ENCODE measurements at places on chromosomes 6 and 20.

DNA sequence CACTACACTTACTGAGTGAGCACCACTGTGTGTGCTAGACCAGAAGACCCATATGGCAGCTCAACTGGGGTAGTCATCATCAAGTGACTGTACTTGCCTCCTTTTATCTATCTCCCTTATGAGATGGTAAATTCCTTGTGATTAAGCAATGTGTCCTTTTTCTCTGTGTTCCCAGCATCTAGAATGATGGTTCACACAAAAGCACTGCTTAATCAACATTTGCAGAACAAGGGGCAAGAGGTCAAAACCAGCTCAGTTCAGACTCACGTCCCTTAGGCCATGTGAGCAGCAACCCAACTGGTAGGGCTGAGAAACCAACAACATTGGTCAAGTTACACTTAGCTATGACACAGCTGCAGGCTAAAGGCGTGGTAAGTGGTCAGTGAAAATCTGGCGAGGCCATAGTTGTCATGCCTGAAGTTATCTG is 10.0 kb downstream of the TRAM2 start:
- no peak for DNase-seq

GRCh38 chr20:10719740-10720385 is 46.1 kb upstream of the JAG1 start:
- DNase-seq, result no peak

- DNase-seq, result no peak
These were observed 216.1 kb downstream of the FOXA2 start for GRCh38 chr20:22368235-22368634.

DNA sequence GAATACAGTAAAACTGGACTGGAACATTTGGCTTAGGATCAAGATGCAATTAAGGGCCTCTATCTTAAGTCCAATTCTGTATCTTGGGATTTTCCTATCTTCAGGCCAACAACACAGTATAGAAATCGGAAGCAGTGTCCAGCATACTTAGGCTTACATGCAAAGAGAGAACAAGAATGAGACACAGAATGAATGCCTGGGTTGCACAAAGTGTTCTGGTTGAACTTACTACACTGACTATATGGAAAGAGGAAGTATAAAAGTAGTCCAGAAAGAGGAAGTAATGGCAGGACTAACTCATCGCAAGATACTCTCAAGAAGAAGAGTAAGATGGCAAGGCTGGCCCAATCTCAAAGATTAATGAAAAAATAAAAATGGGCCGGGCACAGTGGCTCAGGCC is 87.6 kb downstream of the BTBD9 start:
- no peak for DNase-seq

GRCh38 chr20:32513031-32513866 is 71.9 kb downstream of the NOL4L start:
- no peak for DNase-seq

DNA sequence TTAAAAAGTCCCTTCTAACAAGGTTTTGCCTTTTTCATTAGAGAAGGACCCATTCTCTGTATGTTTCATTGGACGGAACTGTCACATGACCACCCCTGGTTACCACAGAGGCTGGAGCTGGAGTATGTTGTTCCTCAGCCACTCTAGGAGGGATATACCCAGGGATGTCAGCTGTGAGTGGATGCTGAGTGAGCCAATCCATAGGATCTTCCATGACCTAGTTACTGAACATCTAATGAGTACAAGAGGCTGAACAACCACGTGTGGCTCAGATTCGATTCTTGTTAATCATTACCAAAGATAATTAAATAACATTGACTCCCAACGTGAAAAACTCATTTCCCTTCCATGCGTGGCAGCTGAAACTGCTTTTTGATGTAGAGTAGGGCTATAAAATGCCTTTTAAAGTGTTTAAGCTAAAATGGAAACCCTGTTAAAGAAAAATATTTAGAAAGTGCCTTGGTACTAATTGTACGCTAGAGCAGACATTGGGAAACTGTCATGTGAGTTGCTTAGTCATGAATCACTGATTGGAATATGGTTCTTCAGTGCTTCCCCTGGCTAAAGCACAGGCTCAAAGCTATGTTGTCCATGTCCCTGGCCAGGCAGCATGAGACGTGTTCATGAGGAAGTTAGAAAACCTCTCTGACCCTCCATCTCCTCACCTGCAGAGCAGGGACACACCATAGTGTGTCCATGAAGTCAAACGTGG is 256.1 kb downstream of the ZNF217 start:
- DNase-seq, result no peak

DNA sequence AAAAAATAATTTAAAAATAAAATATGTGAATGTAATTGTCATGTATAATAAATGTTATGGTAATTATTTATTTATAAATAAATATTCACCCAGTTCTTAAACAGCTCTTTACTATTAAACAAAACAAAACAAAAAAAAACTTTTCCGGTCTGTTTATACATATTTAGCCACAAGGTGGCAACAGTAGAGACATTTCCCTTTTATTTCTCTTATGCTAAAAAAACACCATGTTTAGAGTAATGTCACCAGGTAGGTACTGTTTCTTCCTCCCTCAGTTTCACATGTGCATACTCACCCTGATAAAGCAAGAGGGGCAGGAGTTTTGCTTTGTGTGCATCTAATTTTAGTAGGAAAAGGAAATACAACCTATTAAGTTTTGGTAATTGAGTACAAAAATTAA is 610.4 kb upstream of the IMPG1 start:
- no peak for DNase-seq

GRCh38 chr6:17719323-17720041 is 12.8 kb upstream of the NUP153 start:
- no peak for DNase-seq

DNA sequence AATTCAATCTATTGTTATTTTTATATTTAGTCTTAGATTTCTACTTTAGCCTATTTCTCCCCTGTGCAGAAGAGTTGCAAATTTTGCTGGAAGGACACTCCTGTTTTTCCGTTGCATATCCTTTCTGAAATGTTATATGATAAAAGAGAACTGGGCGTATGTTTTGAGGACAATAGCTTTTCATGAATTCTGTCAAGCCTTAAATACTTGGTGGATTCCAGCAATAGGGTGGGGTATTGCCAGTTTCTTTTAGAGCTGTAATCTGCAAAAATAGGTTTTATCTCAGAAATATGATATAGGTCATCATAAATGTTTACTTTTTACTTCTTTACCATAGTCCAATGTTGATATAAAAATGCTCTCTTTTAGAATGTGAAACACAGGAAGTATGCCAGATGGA is 42.0 kb downstream of the VTA1 start:
- no peak for DNase-seq

DNA sequence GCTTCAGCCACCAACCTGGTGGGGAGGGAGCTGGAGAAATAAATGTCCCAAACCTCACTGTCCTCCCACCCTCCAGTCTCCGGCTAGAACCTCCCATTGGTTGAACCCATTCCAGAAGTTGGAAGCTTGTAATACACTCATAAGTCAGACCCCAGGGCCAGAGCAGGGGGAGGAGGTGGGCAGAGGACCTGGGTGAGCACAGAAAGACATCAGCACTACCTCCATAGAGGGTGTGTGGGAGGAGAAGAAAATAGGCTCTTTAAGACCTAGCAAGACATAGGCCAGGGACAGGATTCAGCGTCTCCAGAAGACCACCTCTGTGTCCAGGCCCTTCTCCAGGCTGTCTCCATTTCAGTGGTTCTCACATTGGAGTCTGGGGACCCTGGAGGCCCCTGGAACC is 73.3 kb upstream of the TOP1 start:
- DNase-seq, result no peak

DNA sequence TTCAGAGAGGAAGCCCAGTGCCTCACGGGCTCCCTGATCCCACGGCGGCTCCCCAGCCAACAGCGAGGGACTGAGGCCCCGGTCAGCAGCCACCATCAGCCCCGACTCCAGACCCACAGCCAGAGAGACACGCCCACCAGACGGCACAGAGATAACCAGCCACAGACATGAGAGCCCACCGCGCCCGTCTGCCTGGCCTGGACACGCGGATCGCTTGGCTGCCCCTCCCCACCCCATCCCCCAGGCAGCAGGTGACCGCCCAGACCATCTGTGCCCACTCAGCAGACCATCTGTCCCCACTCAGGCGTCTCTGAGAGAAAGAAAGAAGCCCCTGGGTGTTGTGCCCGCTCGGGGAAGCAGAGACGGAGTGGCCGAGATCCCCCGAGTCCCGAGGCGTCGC is 55.5 kb upstream of the CHRNA4 start:
- DNase-seq, result no peak

- no peak for DNase-seq
These were observed 213.0 kb upstream of the CDYL start for GRCh38 chr6:4563156-4563555.

- peak; percentile 77 for DNase-seq
These were observed 24.1 kb downstream of the CFAP61 start for GRCh38 chr20:20076297-20077065.

GRCh38 chr6:140828856-140829255 is 1303.9 kb upstream of the GJE1 start:
- no peak for DNase-seq

DNA sequence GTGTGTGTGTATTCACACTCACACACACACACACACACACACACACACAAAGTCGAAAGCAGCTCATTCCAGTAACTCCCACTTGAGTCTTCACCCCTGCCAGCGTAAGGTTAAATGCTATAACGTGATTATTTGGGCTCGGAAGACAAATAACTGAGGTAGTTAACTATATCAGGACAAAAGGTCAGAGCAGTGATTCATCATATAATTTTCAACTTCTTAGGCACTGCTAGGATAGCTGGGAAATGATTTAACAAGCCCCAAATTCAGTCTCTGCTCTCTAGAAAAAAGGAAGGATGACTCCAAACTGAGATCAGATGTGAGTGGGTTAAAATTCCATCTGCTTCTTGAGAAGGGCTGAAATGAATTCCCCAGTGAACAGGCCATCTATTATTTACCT is 30.7 kb downstream of the HDGFL1 start:
- no peak for DNase-seq

DNA sequence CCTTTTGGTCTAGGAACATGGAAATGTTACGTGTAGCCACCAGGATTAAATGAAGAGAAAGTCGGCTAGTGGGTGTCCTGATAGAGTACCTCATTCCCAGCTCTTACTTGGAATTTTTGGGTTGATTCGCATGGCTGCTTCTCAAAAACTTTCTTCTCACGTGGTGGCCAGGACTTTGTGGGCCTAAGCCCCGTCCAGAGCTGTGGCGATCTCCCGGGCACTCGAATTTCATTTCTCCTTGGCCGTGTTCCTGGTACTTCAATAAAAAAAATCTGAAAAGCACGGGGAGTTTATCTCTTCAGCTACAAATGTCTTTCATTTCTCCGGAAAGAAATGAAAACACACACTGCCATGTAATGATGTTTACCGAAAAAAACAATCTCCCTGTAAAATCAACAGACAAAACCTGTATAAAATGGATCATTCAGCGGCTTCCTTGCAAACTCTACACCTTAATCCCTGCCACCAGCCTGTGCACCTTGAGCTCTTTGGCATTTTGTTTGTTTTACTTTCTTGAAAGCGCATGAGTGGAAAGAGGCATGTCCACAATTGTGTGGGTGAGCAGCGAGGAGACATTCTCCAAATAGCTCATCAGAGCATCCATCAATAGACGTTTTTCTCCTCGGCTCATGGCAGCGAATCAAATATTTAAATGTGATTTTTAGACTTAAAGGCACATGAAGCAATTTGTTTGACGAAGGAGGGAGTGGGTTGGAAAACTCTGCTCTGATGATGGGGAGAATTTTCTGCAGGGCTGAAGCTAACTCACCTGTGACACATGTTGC is 173.1 kb downstream of the TFAP2C start:
- DNase-seq, result no peak

DNA sequence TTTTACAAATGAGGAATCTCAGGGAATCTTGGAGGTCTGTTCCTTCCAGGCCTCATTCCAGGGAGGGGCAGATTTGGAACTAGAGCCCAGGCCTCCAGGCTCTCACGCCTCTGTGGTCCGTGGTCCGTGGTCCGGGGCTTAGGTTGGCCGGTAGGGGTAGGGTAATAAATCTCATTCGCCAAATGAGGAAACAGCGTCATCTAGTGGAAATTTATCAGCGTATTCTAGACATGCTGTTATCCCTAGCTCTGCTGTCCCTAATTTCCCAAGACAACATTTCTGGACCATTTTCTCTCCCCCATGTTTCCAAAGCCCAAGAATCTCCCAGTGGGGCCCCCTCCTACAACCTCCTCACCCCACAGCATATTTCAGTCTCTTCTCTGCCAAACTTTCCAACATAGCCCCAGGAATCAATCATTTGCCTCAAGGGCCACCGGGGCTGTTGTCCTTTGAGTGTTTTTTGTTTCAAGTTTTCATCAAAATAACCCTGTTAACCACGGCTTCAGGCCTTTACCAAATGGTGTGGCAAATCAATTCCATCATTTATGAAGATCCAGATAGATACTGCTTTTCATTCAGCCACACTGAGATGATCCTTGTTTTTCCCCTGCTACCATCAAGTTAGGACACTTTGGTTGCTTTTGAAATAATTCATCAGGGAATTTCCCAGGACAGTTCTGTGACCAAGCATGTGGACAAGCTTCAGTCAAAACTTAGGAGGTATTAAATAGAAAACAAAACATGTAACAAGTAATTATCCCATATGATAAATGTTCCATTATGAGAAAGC is 126.8 kb downstream of the ALDH8A1 start:
- peak; percentile 18 for DNase-seq

- DNase-seq, result no peak
These were observed 66.7 kb downstream of the LRRC1 start for GRCh38 chr6:53861518-53861917.

DNA sequence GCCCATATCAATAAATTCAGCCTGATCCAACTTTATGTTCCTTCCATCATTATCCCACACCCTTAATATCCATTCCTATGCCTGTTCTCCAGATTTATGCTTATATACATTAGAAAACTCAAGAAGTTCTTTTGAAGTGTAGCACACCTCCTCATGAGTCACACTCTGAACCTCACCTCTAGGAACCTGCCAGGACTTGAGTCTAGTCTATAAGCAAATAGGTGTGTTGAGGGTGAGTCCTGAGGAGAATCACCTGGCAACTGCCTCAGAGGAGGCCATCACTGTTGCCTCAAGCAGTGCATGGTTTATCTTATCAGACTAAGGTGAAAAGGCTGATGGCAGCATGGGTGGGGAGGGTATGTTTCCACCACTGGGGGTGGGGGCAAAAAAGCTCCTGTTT is 496.7 kb downstream of the C6orf118 start:
- DNase-seq, result no peak

DNA sequence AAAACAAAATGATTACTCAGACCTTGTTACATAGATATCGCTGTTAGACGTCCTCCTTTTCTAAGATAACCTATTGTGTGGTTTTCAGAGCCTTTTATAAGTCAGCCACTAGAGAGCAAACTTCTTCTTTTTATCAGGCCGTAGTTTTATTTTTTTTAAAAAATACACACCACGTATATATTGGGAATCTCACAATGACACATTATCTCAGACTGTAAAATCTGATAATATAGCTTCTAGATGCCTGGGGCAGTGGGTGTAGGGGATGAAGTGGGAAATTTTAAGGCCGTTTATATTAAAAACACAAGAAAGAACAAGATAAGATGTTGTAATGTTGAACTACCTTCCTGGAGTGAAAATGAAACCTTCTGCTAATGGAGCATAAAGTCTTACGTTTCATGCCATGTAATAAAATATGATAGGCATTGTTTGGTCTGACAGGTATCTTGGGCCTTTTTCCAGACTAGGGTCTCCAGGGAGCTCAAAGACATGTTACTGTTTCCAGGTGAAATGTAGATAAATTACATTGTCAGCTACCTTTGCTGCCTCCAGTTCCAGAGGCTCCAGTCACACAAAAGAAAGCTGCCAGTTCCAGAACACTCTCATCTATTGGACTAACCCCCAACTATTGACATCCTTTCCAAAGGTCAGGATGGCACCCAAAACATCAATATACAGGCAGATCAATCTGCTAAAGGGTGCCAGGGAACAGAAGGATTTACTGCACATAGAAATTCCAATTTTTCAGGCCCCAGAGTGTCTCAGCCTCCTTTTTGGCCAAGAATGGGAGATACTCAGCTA is 130.2 kb upstream of the AKIRIN2 start:
- DNase-seq, result no peak
